Inflammatory macrophage (primary cell): ENCODE measurements at places on chromosomes 1 and 21.
A peak's percentile ranks its signal among the peaks of the same experiment; 100 is the strongest.

GRCh38 chr1:23558140-23558871 lies 995 bp downstream of the ID3 start:
- DNase-seq = no peak

DNA sequence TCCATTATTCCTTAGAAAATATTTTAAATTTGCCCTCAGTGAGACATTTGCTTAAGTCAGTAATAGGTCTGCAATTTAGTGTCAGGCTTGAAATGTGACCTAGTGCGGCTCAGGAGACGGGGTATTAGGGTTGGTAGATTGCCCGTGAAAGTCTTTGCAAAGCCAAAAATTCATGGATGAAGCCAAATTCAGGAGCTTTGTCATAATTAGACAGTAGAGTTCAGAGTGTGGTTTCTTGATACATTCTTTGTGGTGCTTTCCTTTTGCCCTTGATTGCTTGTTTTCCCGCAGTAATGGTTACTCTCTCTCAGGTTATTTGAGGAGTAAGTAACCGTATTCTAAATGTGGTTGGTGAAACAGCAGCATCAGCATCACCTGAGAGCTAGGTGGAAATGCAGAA lies 120.7 kb downstream of the RPS6KC1 start:
- no peak for DNase-seq

DNA sequence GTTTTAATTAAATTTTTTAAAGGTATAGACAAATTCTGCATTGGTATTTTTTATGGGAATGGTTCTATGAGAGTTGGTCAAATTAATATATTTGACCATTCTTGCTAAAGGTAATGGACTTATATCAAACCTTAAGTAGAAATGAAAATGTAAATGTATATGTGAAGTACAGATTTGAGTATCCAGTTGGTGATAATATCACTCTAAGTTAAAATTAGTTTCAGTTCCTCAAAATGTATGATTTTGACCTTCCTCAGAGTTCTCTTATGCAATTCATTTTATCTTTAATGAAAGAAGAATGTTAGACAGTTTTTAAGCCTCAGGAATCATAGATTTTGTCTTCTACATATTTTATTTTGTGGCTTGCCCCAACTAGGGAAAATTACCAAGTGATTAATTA lies 1291.5 kb upstream of the B3GALT2 start:
- peak; percentile 10 for DNase-seq

- DNase-seq = peak; percentile 45
Observed at GRCh38 chr1:206809504-206810084, 37.3 kb upstream of the IL10 start.

DNA sequence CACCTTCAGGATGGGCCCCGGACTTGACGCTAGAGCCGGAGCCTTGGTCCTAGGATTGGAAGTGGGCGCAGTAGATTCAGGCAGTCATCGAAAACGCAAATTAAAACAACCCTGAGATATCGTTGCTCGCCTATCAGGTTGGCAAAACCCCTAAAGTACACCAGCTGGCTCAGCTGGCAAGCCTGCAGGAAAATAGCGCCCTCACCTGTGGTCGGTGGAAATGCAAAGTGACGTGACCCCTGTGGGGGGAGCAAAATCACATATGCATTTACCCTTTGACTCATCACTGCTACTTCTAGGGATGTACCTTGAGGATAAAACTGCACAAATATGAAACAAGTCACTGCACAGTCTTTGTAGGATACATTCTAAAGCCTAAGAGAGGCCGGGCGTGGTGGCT lies 170.3 kb upstream of the TMEM51 start:
- no peak for DNase-seq

GRCh38 chr1:159177272-159177907 lies 6.0 kb downstream of the CADM3 start:
- peak; percentile 52 for DNase-seq

DNA sequence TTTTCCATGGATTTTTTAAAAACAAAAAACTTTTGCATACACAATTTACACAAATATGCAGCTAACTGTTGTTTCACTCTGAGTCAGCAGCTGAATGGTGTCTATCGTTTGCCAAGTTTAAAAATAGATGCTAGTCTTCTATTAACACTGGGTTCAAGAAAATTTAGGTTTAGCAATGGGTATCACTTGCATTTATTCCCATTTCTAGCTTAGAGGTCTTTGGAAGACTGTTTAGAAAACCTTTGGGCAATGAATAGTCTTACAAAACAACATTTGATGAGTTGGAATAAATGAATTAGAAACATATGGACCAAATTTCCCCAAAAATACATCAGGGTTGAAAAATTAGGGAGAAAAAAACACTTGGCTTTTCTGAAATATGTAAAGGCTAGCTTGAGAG lies 165.8 kb downstream of the LYPLAL1 start:
- no peak for DNase-seq

DNA sequence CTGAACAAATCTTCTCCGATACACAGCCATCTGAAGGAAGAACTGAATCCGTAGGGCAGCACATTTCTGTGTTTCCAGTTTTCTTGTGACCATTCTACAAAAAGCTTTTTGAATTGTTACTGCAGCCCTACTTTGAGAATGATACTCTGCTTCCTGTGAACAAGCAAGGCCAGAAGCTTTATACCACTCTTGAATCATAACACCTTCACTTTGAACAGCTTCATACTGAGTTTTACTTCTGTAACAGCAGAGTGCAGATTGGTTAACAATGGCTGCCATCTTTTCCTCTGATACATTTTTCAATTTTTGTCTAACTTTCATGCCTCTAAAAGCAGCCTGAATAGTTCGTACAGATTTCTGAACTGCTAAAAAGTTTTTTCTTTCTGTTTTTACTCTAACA lies 33.6 kb upstream of the F13B start:
- no peak for DNase-seq

DNA sequence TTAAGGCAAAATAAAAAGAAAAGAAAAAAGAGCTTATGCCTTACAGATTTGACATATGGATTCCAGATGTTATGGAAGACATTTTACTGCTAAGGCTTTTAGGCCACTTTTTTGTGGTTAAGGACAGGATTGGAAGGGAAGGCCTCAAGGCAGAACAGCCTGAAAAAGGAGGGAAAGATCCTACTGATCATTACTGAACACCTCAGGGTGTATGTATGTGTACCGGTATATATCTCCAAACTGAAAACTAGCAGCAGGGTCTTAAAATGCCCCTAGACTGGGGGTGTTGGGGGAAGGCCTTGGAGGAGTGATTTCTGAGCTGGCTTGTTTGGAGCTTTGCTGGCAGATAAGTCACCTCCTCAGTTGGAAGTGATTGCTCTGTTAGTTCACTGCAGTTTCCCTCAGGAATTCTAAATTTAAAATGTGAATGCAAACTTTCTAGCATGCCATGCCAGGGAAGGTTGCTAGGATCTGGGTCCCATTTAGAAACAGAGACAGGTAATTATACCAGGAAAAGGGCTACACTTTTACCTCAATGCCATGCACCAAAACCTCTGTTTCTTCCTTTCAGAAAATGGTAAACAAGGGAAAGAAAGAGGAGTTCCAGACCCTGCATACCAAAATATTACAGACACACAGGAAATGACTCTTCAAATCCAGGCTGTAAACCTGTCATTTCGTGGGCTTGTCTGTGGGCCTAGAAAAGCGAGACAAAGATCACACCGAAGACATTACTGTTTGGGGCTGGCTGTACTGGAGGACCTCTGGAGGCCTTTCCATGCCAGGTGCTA lies 15.0 kb downstream of the C1orf52 start:
- DNase-seq = no peak

GRCh38 chr1:209416039-209416438 lies 167.5 kb upstream of the CAMK1G start:
- DNase-seq = no peak

DNA sequence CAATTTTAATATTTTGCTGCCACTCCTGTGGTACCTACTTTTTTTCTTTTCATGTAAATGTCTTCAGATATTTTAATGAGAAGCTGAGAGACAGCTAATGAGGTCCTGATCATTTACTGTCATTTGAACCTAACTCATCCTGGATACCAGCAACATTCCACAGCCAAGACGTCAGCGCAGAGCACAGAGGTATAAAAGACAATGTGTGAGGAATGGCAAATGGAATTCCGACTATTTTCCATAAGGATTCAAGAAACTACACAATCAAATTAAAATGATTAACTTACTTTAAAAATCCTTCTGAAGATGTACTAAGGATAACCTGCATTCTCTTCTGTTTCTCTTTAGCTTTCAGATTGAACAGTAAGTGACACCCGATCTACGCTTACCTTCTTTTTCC lies 38.8 kb downstream of the HEATR1 start:
- no peak for DNase-seq

- no peak for DNase-seq
Observed at GRCh38 chr1:118254491-118255425, 69.7 kb upstream of the SPAG17 start.

GRCh38 chr1:172883844-172884243 lies 166.9 kb downstream of the TNFSF18 start:
- no peak for DNase-seq

DNA sequence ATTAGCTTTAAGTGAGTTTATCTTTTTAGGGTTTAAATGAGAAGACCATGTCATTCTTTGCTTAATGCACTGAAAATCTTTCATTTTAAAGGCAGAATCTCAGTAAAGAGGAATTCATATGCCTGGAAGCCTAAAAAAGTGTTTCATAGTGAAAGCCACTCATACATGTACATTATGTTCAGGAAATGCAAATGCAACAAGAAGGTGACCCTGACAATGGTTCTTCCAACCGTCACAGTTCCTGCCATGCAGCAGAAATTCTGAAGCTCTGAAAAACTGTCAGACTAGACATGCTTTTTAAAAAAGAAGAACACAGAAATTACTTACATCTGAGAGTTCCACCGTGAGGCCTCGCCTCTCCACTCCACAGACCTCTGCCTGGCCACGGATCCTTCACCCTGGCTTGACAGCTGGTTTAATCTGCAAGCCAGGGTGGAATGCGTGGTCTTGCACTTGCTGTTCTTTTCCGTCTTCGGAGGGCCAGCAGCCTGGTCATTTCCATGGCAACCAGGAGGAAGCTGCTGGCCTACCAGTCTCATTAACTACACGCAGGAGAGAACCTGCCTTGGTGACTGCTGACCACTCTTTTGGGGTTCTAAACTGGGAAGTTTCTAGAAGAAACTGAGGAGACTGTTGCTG lies 41.8 kb upstream of the PAXBP1 start:
- no peak for DNase-seq

- DNase-seq = no peak
Observed at GRCh38 chr1:14561014-14561693, 37.3 kb upstream of the KAZN start.

- DNase-seq = no peak
Observed at GRCh38 chr1:43872280-43872679, 61.3 kb upstream of the ARTN start.

- peak; percentile 45 for DNase-seq
Observed at GRCh38 chr1:25799935-25800702, at the start of gene SELENON. TSS of gene SELENON (plus strand) at chr1:25800193. CDS start at chr1:25800231, 38 bp downstream.

- no peak for DNase-seq
Observed at GRCh38 chr21:25369524-25370300, 237.6 kb downstream of the MRPL39 start.

DNA sequence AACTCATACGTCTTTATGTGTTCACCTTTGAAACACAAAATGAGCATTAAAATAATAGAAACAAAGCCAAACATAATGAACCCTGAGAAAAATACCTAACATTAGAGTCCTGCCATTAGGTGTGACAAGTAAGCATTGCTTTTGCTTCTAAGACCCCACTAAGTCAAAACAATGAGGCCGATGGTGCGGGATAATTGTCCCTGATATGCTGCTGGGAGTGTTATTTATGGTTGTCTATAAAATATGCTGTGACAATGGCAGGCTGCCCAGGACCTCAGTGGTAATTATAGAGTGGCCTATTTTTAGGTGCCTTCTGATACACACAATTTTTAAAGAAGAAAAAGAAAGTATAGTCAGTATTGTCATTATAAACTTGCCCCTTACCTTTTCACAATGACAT lies 1423.1 kb downstream of the AMY1C start:
- no peak for DNase-seq

DNA sequence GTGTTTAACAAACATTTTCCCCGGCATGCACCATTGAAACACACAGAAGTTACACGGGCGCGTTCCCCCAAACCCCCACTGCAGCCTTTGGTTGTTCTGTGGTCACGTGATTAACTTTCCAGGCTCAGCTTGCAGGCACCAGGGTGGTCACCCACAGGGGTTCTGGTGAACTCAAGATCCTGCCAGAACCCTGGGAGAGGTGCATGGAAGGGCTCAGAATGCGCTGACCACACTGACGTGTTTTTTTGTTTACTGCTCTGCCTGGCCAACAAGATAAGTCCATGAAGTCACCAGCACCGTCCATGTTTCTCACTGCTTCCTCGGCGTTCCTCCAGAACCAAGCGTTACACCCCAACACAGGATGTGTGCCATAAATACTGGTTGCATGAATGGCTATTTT lies 229.5 kb upstream of the VAMP3 start:
- DNase-seq = no peak

GRCh38 chr1:167641786-167642500 lies 11.9 kb downstream of the RCSD1 start:
- no peak for DNase-seq

- DNase-seq = no peak
Observed at GRCh38 chr1:195335541-195335940, 1272.7 kb downstream of the KCNT2 start.

DNA sequence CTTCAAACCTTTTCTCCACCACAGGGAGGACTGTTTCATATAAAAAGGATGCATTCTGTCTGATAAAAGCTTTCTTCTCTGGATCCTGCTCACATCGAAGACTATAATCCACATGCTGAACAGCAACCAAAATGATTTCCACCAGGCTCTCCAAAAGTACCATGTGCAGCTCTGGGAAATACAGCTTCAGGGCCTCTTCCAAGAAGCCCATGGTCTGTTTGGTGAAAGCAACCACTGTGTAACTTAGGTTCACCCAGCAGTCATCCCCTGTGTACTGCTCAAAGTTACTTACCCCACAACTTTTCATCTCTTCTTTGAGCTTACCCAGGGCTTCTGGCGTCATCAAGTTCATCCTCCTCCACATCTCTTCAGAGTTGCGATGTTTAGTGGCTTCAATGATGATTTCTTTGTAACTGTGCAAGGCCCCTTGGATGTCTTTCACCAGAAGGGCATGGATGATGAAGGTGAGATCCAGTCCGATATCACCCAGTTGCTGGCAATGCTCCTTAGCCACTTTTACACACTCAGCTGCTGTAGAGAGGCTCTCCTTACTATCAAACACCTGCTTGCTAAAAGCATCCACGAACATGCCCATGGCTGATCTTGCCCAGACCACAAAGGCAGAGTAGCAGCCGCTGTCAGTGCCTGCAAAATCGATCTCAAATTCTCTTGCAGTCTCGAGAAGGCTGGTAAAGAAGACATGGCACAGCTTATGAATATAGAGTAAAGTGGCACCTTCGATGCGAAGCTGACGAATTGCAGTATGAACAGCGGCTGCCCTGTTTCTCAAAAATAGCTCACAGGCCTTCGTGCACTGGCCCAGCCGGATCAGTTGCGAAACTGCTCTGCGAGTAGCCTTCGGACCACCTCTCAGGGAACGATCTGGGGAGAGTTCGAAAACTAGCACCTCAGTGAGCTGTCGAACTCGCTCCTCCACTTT lies 1.7 kb downstream of the EXOC8 start:
- DNase-seq = no peak
